GM23338 (cell line): ENCODE measurements at places on chromosomes 12 and 14. TPM values are rescaled to one million over a fixed set of nuclear protein-coding genes. Genes with fewer than 3 reads are reported as not detected.

C12orf50 gene
- not detected in 2 replicates for polyA plus RNA-seq

ACACB gene
- 5.2 and 6.2 TPM in 2 replicates for polyA plus RNA-seq

KRT78 gene
- not detected in 2 replicates for polyA plus RNA-seq

HOXC10 gene
- polyA plus RNA-seq = not detected in 2 replicates

TAS2R7 gene
- polyA plus RNA-seq = not detected in 2 replicates

RERG gene
- polyA plus RNA-seq = 0.99 and 1.1 TPM in 2 replicates

NOXRED1 gene
- 0.24 TPM in 1 of 2 replicates, not detected in the other for polyA plus RNA-seq

SERPINA5 gene
- 0.12 and 0.81 TPM in 2 replicates for polyA plus RNA-seq

GRCh38 chr12:32102234-32102633 lies 4.4 kb upstream of the BICD1 start:
- DNase-seq = no peak

DNA sequence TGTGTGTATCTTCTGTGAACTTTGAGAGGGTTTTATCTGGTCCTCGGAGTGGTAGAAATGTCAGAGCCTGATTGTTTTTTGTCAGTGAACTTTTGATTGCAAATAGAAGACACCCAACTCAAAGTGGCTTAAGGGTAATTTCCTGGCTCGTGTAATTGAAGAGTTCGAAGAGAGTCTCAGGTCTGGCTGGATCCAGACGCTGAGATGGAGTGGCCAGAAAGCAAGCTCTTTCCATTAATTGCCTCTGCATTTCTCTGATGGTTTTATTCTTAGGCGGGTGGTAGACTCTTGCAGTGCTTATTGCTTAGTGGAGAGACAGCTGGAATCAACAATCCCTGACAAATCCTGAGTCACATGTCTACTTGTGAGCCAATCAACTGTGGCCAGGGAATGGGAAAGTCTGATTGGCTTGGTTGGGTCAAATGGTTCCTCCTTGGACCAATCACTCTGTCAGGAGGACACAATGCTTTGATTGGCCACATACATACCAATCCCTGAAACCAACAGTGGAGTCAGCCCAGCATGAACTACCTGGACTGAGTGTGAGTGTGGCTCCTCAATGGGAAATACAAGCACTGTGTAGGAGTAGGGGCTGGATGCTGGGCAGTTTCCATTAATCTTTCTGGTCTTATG lies 330.5 kb downstream of the AACS start:
- DNase-seq = no peak

- no peak for DNase-seq
Observed at GRCh38 chr14:93870377-93870776, 56.8 kb upstream of the FAM181A start.

GRCh38 chr12:52278575-52279421 lies 4.4 kb downstream of the KRT86 start:
- peak; percentile 72 for DNase-seq

GRCh38 chr12:96195845-96196451 lies 1.8 kb downstream of the ELK3 start:
- DNase-seq = peak; percentile 22

- no peak for DNase-seq
Observed at GRCh38 chr14:78451319-78451695, 281.1 kb downstream of the NRXN3 start.

- no peak for DNase-seq
Observed at GRCh38 chr12:46891306-46891705, 65.5 kb upstream of the SLC38A4 start.

- peak; percentile 42 for DNase-seq
Observed at GRCh38 chr14:51954657-51955056, 34.7 kb upstream of the RTRAF start.

- no peak for DNase-seq
Observed at GRCh38 chr12:90048918-90049317, 340.3 kb upstream of the ATP2B1 start.

DNA sequence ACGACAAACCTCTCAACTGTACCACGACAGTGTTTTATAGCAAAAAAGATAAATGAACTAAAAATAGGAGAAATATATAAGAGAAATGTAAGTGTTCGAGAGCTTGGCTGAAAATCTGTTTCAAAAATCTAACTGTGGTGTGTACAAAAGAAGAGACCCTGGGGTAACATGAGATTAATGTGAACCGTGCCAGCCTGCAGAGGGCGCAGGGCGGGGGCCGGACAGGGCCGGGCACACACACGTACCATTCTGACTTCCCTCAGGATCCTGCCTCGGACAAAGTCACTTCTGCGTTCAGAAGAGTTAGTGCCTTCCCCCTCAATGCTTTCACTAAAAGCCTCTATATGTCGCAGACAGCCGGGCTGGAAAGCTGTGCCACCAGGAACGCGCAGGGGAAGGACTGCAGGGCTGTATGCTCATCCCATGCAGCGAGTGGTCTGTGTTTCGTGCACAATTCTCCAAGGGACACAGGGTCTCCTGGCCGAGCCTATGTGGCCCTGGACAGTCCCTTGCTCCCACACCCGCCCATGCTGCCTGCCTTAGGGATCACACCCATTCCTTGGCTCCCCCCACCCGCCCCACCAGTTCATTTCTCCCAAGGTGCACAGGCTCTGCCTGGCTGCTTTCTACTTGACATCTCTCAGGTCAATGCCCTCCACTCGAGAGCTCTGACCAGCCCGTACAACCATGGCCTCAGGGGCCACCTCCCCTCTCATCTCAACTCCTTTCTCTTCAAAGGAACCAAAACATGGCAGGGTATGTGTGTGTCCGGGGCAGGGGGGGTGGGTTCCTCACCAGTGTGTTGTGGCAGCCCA lies 8.5 kb downstream of the CDCA4 start:
- no peak for DNase-seq

DNA sequence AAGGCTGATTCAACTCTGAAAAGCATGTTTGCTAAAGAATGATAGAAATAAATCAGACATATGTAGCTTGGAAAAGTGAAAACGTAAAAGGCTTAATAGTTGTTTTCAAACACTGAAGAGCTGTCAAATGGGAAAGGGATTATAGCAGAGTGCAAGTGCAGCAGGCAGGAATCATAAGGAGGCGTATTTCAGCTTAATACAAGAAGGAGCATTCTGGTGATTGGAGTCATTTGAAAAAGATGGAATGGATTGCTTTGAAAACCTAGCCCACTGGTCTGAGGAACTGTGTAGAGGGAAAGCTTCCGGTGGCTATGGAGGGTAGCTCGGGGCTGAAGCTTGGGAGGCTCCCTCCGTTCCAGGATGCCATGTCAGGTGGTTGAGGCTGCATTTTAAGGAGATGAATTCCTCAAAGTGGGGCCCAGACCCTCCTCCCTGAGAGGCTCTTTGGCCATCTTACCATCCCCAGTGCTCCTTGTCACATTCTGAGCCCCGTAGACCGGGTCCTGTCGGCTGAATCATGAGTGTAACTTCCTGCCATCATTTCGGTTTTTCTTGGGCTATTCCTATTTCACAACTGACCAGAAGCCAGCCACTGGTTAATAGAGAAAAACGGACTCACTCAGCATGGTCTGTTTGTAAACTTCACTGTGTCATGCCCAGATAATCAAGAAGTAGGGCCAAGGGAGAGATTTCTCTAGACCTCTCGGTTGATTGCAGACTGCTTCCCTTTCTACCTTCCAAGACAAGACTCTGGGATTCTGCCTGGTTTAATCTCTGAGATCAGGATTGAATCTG lies 6.5 kb downstream of the WNT5B start:
- no peak for DNase-seq

- no peak for DNase-seq
Observed at GRCh38 chr14:74089251-74090020, 4.7 kb downstream of the LIN52 start.

- DNase-seq = no peak
Observed at GRCh38 chr14:87995500-87996290, 2.7 kb upstream of the GALC start.

- DNase-seq = no peak
Observed at GRCh38 chr12:95262808-95263207, 45.2 kb downstream of the VEZT start.

GRCh38 chr14:90742729-90743128 lies 73.5 kb downstream of the TTC7B start:
- no peak for DNase-seq

DNA sequence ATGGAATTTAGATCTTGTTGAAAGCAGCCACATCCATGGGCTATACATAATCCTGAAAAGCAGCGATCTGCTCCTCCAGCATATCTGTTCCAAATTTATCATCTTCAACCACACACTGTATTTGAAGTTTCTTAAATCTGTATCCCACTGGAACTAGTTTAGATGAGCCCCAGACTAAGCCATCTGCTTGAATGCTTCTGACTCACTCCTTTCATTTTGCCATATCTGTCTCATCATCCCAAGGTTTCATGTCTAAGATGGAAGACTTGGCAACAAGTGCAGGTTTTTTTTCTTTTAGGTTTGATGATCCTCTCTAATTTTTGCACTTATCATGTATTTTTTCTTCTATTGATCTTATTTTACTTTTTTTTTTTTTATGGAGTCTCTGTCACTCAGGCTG lies 54.4 kb upstream of the TMEM263 start:
- no peak for DNase-seq

DNA sequence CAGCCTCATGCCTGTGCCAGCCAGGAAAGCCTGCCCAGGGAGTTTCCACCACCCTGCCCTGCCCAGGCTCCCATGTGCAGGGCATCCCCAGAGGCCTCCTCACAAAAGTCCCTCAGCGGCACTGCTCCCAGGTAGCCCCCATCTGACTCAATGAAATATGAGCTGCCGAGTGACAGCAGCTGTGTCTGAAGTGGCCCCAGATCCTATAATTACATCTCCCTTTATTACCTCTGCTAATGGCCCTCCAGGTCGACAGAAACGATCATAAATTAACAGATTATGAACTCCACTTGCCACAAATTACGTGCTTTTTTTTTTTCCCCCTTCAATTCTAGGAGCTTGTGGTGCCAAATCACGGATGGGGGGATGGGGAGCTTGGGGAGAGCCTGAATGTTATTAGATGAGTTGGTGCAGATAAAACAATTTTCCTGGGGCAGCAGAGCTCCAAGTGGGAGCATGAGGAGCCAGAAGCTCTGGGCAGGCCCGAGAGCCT lies 110.4 kb downstream of the ESRRB start:
- DNase-seq = no peak
